Stimulated activated CD4-positive, alpha-beta T cell treated with anti-CD3 and anti-CD28 coated beads, Interleukin-2, amount 100 ng/mL, for 24 hours (primary cell): ENCODE measurements at places on chromosomes 4 and X.

- DNase-seq, result no peak
These were observed 107.0 kb downstream of the REPS2 start for GRCh38 chrX:17053502-17053901.

DNA sequence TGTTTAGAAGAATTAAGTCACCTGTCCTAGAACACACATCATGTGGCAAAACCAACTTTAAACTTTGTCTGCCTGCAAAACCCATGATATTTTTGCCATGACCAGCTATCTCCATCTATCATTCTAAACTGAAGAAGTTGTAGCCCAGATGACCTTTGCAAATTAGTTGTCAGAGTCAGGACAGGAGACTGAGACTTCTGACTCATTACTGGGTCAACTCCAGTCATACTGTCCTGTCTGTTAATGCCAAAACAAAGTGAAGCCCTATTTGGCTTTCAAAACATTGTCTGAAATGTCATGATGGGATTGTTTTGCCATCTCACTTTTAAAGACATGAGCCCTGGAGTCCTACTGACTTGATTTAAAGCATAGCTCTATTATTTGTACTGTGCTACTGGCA is 365.7 kb upstream of the CPEB2 start:
- no peak for DNase-seq

DNA sequence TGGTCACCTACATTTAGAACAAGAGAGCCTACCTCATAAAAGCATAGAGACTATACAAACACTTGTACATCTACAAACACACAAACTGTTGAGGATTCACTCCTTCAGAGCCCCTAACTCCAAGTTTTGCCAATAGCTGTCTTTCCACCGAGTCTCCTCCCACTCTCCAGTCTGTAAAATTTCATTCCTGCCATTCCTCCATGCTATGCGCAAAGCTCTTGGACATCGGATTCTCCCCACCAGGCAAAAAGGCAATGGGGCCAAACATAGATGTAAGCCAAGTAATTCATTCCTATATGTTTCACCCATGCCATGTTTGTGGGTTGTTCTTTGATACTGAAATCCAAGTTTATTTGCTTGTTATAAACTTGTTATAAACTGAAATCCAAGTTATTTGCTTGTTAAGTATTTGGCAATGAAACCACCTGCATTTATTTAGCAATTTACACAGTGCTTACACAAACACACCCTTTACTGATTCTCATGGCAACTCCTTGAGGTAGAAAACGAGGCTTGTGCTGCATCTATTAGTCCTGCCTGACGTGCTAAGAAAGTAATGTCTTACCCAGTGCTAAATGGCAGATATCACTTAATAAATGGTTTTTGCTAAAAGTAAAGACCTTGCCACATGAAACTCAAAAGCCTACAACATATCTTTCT is 91.1 kb downstream of the SCFD2 start:
- no peak for DNase-seq

DNA sequence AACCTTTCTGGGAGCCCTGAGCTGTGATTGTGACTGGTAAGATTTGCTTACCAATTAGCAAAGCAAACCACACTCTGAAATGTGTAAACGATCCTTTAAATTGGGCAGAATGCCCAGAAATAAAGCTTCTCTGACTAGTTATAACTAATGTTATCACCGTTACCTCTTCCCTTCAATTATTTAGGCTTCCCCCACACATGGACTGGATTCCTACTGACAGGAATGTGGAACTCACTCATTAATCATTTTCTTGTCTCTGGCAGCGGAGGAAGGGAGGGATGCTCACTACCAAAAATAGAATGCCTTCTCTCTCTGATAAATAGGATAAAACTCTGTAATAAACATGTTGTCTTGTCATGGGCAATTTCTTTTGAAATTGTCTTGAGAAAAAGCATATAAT is 25.3 kb upstream of the NWD2 start:
- no peak for DNase-seq

DNA sequence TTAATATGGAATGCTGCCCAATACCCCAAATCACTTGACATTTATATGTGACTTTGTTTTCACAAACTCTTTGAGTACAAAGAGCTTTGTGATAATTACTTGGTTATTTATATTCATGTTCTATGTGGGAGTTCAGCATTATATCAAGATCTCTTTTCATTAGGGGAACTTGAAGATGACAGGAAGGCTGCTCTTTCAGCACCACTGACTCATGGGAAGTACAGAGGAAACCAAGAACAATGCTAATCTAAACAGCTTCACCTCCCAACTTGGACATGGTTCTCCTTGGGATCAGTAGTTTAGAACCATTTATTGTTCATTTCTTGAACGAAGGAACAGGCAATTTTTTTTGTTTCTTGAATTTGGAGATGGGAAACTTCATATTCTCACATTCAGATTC is 184.0 kb upstream of the AFF2 start:
- no peak for DNase-seq

DNA sequence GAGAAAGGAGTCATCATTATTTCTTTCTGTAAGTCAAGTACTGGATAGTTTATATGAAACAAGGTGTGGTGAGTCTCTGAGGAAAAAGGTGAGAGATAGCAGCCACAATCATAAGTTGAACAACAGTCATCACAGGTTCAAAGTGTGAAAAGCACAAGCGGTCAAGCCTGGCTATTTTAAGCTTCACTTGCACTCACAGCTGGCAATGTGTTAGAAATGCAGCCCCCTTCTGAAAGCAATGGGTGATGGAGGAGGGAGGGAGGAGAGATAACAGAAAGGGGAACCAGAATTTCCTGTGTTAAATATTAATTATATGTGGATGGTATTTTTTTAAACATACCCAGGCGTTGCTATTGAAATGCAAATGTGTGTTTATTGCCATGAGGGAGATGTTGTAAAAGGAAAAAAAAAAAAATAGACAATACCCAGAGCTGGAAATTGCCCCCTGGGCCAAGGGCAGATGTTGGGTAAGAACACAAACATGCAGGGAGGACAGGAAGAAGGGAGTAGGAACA is 26.9 kb upstream of the BMP3 start:
- DNase-seq, result no peak

- no peak for DNase-seq
These were observed 1.1 kb upstream of the HDAC6 start for GRCh38 chrX:48800574-48801279.

DNA sequence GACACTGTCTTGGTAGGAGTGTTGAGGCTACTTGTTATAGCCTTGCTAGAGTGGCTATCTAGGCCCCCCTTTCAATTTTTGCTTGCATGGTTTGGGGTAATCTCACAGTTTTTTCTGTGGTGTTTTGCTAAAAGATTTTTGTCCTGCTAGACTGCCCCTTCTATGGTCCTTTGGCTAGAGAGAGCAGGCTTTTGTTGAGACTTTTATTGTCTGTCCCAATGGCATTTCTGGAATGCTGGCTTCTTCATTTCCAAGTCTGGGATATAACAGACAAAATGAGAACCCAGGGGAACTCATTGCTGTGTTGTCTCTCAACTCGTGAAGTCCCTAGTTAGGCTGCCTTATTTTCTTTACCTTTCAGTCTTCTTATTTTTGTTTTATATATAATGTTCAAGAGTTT is 160.2 kb upstream of the ZC4H2 start:
- DNase-seq, result no peak

DNA sequence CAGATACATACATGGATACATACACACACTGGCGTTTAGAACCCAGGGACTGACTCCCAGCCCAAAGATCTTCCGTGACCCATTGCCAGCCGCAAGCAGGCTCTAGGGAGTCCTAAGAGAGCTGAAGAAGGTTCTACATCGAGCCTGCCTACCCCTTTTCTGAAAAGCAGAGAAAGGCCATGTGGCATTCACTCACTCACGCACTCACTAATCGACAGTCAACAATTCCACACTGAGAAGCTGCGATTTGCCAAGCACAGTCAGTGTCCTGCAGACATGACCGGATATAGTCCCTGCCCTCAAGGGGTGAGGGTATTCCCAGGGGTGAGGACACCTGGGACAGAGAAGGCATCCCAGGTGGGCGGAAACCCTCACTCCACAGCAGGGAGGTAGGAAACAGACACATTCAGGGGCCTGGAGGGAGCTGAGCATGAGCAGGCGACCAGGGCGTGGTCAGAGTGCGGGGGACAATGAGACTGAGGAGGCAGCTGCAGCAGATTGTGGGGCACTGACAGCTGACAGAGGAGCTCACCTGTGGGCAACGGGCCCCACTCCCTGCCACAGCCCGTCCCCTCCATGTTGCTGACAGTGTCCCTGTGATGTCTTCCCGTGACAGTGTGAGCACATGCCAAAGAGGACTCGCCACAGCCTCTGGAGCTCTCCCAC is 13.2 kb upstream of the MAN2B2 start:
- no peak for DNase-seq

DNA sequence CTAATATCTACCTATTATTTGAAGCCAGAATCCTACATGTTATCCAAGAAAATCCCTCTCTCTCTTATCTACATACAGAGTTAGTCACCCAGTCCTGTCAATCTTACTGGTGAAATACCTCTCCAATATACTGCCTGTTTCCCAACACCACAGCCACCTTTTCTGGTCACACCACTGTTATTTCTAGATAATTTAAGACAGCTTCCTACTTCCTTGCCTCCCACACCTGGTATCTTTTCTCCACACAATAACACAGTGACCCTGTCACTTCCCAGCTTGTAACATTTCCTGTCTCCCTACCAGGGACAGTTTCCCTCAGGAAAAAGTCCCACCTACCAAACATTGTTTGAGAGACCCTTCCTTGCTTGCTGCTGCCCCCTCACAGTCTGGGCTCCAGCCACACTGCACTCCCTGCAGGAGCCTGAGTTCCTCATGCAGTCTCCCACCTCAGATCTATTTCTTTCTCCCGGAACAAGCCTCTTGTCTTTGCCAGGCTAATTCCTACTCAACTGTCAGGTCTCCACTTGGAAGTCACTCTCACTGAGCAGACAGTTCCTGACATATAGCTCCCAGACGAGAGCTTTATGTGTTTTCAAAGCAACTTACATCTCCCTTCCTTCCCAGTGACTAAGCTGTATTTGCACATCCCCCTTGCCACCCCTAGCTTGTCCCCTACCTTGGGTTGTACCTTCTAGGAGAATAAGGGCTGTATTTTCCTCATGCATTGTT is 73.6 kb upstream of the QRFPR start:
- DNase-seq, result no peak

DNA sequence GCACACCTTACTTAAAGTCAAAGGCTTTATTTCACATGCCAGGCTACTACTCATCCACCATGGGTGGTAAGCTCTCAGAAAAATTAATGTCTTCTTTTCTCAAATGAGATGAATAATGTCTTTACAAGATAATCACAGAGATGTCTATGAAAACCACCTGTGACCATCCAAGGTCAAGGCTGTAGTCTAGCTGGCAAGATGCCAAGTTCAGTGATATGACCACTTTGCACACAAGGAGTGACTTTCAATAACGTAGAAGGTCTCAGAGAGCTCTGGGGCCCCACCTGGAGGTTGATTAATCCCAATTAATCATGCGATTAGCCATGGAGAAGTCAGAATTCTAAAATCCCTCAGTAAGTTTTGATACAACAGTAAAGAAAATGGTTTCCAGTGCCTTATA is 20.5 kb downstream of the ANOS1 start:
- no peak for DNase-seq

- DNase-seq, result no peak
These were observed 41.6 kb downstream of the ARHGAP10 start for GRCh38 chr4:147773261-147774184.

DNA sequence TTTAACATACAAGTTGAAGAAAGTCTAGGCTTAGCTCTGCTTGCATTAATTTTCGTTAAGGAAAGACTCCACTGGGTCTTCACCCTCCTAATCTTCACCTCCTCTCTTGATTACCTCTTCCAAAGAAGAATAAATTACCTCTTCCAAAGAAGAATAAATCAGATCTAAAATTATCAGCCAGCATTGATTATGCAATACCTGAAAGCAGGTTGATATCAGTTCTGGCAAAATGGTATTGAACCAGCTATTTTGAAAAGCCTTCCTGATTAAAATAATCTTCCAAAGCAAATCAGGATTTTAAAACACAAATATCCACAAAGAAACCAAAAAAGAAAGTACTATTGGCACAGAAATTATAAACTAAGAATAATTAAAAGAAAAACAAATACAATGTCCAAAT is 36.9 kb downstream of the CDKL2 start:
- no peak for DNase-seq

DNA sequence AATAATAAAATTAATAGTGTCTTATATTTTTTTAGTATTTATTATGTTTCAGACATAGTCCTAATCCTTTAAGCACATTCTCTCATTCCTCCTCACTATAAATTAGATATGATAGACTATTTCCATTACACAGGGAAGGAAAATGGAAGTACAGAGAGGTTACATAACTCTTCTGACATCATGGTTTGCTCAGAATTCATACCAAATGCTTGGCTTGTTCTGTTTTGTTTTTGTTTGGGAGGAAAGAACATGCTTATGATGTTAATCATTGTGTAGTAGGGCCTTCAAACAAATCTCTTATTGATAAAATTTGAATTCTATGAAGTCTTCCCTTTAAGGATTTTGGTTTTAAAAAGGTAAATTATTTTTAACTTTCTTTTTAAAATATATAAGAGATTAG is 59.5 kb downstream of the RXFP1 start:
- DNase-seq, result no peak

DNA sequence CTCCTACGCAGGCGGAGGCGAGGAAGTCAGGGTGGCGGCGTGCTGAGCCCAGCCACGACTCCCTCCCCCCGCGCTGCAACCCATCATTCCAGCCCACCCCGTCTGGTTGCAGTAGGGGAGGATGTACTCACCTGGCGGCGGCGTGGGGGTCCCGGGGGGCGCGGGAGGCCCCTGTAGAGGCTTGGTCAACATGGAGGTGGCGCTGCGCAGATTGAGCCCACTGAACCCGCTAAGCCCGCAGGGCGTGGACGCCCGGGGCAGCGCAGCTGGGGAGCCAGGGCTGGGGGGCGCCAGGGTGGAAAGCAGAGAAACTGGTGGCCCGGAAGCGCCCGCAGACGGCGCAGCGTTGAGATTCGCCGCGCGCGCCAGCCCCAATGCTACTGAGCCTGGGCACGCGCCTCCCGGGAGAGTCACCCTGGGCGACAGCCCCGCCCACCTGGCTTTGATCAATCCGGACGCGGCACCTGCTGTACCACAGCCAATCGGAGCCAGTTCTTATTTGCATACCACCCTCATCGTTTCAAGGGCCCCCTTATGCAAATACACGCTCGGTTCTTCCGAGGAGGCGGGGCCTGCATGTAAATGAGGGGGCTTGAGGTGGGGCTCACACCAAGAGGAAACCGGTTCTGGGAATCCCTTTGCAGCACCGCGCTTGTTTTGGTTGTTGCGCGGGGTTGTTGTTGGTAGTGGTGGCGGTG is at the start of gene PIM2:
PIM2 (minus strand) TSS at position 382 of the 698 bp plus-strand sequence; CDS start at position 192, 190 bp downstream.
- peak; percentile 89 for DNase-seq

DNA sequence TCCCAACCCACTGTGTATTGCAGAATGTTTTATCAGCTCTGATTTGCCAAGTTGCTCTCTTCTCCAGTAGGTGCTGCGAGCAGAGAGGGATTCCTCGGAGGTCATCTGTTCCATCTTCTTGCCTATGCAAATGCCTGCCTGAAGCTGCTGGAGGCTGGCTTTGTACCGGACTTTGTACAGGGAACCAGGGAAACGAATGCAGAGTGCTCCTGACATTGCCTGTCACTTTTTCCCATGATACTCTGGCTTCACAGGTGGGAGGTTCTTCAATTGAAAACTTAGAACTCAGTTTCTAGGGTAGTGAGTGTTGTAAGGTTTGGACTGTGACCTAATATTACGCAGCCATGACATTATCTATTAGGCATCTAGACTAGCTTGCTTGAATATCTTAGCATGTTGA is 24.9 kb downstream of the AR start:
- no peak for DNase-seq

- DNase-seq, result no peak
These were observed 7.9 kb upstream of the FGF13 start for GRCh38 chrX:138719396-138719795.
